Activated effector memory CD4-positive, alpha-beta T cell treated with anti-CD3 and anti-CD28 coated beads, Interleukin-2, amount 50 U/mL, for 16 hours (primary cell): ENCODE measurements at places on chromosomes 4 and X.

- DNase-seq = no peak
These were observed 2466.9 kb downstream of the PCDH7 start for GRCh38 chr4:33187035-33187434.

- DNase-seq = no peak
These were observed 29.9 kb downstream of the TBL1X start for GRCh38 chrX:9494771-9495170.

- no peak for DNase-seq
These were observed 186.4 kb upstream of the PUDP start for GRCh38 chrX:7334253-7334935.

GRCh38 chr4:163392328-163392727 lies 48.6 kb downstream of the NPY5R start:
- no peak for DNase-seq

DNA sequence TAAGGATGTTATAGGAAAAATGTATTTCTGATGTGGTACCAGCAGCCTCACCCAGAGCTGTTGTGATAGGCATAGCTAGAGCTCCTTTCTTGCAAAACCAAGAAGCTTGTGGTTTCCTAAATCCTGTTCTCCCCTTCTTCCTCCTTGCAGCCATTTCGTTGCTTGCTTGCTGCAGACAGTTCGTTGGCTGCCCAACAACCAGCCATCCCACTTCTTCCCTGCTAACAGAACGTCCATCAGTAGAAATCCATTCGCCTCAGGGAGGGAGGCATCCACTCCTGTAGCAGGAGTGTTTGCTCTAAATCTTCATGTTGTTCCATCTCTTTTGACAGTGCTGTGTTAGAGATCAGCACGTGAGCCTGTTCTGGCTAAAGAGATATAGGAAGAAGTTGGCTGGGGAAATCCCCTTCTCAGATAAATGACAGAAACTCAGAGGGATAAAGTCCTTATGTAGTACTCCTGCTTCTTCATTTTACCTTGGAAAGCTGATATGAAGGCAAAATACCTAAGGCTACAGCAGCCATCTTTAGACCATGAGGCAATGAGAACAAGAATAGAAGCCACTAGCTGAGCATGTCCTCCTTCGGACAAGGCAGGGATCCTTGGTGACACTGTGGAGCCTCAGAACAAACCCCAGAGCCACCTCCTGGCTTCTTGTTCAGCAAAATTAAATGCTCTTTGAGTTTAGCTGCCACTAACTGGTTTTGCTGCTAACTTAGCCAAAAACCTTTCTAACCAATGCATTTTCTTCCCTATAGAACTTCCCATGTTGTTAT lies 68.4 kb upstream of the RELL1 start:
- DNase-seq = no peak

- DNase-seq = no peak
These were observed 15.5 kb upstream of the NHS start for GRCh38 chrX:17359500-17359899.

DNA sequence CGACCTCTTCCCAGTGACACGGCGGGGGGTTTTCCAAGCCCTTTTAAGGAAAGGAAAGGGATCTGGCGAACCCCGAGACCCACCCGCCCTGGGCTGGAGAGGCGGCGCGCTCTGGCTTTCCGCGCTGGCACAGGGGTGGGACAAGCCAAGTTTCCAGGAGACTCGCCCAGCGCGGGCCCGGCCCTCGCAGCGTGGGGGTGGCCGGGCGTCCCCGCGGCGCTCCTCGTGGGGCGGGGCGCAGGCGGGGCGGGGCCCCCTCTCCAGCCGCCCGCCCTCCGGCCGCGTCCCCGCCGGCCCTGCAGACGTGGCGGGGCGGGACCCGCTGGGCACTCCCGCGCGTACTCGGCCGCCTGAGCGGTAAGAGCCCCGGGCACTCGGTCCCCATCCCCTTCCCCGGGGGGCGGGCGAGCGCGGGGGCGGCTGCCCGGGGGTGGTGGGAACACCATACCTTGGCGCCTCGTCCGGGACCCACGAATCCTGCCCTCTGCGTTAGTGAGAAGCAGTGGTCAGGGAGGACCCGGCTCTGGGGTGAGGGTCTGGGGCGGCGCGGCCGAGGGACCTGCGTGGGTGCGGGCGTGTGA lies at the start of gene FAM114A1:
FAM114A1 (plus strand) TSS at position 329 of the 581 bp plus-strand sequence. CDS start 10,273 bp downstream, outside the sequence.
- DNase-seq = peak; percentile 70

GRCh38 chr4:125704726-125705125 lies 390.0 kb downstream of the FAT4 start:
- no peak for DNase-seq

- DNase-seq = no peak
These were observed 281.1 kb downstream of the NKX6-1 start for GRCh38 chr4:84218031-84218430.

- DNase-seq = no peak
These were observed 88.4 kb downstream of the TTC29 start for GRCh38 chr4:146857298-146857697.

GRCh38 chrX:55107911-55108310 lies 19.1 kb downstream of the PAGE2 start:
- DNase-seq = no peak

- DNase-seq = no peak
These were observed 31.6 kb upstream of the CLNK start for GRCh38 chr4:10716163-10716562.

DNA sequence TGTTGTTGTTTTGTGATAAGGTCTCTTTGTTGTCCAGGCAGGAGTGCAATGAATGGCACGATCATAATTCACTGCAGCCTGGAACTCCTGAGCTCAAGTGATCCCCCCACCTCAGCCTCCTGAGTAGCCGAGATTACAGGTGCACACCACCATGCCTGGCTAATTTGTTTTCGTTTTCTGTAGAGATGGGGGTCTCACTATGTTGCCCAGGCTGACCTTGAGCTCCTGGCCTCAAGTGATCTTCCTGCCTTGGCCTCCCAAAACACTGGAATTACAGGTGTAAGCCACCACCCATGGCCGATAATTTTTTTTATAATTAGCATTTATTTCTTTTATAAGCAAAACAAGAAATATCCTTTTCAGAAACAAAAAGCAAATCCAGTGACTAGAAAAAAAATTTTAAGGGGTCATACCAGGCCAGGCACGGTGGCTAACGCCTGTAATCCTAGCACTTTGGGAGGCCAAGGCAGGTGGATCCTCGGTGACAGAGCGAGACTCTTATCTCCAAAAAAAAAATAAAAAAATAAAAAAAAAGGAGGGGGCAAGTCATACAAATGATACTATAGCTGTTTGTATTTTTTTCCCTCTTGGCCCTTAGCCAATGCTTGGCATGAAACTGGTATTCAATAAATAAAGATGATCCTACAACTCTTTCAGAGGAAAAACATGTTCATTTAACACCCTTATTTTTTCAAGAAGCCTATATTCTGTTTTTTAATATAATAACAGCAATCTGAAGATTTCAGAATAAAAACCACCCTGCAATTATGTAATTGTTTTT lies 3.4 kb downstream of the PLAC8 start:
- no peak for DNase-seq

GRCh38 chr4:149735796-149736195 lies 79.8 kb downstream of the IQCM start:
- no peak for DNase-seq

DNA sequence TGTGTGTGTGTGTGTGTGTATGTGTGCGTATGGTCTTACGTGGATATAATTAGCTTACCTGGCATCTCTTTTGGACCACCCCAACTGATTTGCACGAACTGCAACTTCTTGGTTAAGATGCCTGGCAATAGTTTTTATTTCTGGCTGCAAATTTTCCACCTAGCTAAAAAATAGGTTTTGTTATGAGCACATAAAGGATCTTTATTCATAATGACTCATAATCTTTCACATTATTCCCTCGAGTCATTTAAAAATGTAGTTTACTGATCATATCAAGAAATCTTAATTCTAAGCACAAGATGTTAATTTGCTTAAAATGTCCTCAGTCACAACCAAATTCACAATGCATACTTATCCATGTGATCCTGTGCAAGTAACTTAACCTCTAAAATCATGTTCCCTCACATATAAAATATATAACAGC lies 1.5 kb downstream of the COX18 start:
- peak; percentile 65 for DNase-seq

- no peak for DNase-seq
These were observed 123.9 kb upstream of the ACSL4 start for GRCh38 chrX:109856974-109857373.

DNA sequence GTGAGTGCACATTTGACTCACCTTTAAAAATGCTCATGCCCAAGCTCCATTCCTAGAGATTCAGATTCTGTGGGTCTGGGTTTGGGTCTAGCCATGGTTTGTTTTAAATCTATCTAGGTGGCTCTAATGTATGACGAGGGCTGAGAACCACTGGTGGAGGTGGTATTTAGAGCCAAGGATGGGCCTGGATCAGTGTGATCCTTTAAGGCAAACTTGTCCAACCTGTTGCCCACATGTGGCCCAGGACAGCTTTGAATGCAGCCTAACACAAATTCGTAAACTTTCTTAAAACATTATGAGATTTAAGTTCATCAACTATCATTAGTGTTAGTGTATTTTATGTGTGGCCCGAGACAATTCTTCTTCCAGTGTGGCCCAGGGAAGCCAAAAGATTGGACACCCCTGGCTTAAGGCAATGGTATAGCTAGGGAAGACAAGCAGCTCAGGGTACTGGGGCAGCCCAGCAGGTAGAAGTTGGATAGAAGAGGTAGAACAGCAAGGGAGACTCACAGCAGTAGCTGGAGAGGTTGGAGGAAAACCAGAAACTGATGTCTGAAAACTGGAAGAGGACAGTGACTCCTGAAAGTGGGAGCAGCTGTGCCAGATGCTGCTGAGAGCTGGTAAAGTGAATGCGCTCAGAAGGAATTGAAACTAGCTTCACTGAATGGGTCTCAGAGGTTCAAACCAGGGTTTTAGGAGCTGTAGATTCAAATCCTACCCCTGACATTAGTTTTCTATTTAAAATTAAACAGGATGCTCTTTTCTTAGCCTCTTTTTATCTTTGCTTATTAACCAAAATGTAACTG lies 18.2 kb downstream of the ADD1 start:
- no peak for DNase-seq

GRCh38 chr4:27020203-27020602 lies 159.6 kb downstream of the STIM2 start:
- no peak for DNase-seq

DNA sequence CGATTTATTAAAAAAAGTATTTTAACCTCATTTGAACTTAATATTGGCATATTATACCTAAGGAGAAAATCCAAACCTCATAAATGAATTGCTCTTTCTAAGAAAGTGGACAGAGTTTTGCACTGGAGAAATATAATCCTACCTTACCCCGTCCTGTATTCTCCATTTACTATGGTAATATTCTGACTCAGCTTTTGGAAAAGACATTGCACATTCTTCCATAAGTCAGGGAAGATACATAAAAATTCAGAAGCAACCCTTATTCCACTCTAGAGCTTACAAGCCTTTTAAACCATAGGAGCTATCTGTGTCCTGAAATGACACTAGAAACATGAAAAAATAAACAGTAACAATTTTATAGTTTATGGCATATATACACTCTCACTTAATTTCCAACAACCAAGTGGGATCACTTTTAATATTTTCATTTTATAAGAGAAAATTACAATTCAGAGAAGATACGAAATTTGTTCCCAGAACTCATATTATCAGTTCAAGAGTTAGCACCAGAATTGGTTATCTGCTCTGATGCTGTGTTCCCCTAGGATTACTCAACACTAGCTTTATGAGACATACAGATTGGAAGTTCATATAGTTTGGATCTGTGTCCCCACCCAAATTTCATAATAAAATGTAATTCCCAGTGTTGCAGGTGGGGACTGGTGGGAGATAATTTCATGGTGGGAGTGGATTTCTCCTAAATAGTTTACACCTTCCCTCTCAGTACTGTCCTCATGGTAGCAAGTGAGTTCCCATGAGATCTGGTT lies 359.4 kb downstream of the ARAP2 start:
- no peak for DNase-seq

DNA sequence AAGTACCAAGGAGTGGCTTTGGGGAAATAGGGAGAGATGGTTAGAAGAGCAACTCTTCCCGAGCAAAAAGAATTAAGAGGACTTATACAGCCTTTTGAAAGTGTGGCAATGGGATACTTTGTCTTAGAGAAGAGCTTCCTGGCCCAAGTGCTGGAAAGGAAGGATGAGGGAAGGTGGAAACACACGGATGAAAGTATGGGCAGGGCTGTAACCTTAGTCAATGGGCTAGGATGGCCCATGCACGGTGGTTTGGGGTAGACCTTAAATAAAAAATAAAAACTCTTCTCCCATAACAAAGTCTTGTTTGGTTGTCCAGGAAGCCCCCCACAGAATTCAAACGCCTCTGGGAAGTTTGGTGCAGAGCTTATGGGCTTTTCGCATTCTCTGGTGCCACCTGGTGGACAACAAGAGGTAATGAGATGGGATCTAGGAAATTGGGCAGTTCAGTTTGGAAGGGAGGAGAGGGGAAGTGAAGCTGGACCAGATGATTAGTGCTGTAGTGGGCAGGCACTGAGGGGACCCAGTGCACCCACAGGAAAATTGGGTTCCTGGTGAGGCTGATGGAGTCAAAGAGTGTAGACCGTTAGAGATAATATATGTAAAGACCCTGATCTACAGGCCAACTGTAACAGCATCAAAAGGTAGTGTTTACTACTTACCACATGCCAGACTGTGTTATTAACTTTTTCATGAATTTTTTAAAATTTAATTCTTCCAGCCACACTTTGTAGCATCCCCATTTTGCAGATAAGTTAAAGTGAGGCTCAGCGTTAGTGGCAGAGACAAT lies 13.8 kb upstream of the ENOX2 start:
- DNase-seq = peak; percentile 69

DNA sequence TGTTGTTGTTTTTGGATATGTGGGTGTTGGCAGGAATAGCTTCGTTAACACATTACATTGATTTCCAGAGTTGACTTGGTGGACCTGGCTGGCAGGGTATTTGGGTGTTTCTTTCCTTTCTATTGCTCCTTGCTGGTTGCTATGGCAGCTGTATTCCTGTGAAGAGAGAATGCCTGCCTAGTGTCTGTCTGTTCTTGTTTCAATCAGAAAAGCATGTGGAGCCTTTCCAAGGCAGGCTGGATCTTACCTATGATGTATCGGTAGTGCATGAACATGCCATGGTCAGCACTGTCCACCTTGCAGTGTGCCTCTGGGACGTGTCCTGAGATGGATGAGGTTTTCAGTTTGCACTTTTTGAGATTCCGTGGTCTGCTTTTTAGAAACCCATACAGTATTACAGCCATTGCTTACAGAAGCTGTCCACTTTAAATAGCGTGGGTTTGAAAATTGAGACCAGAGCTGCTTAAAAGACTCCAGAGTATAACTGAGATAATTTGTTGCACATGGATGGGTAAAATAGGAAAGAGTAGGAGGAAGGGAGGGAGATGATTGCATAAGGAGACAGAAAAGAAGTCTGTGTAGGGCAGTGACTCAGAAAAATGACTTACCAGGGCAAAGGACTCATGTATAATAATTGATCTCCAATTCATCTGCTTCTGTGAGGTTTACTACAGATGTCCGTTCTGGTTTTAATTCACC lies 20.0 kb upstream of the AADAT start:
- no peak for DNase-seq

GRCh38 chr4:15910155-15910940 lies 28.2 kb downstream of the FGFBP1 start:
- DNase-seq = no peak

DNA sequence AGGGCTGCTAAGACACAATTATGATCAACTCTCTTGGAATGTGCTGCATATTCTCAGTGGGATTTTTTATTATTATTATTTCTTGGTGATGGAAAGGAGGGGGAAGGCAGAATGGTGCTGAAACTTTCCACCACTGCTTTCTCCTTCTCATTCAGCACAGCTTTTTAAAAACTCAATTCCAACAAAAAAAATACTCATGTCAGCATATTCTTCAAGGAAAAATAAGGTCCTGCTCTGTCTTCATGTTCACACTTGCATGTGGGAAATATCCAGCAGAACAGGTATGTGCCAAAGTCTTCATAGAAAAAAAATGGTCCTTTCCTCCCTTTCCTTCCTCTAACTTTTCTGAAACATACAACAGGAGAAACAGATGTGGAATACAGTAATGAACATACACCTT lies 144.0 kb upstream of the ADAMTS3 start:
- DNase-seq = no peak
